Esophagus muscularis mucosa (tissue), 4 donors: ENCODE measurements at places on chromosomes 6 and 20. TPM values are rescaled to one million over a fixed set of nuclear protein-coding genes. Genes with fewer than 3 reads are reported as not detected.

DNA sequence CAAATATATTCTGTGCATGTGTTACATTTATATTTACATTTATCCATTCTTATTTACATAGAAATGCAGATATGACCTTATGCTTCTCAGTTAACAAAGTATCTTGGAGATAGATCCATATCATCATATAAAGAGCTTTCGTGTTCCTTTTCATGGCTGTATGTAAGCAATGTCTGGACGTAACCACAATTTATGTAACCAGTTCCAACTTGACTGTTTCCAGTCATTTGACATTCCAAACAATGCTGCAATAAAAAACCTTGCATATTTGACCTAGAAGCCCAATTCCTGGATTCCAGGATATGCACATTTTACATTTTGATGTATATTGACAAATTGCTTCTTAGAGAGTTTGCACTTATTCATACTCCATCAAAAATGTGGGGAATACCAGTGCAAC is 113.7 kb upstream of the F13A1 start:
- H3K27me3 ChIP-seq, result no peaks in the 10 kb centered on the region
- H3K4me3 ChIP-seq, result no peak overlapping the region
- no peak overlapping the region for H3K27ac ChIP-seq
- no peaks in the 10 kb centered on the region for H3K36me3 ChIP-seq
- H3K4me1 ChIP-seq, result no peaks in the 10 kb centered on the region

DNA sequence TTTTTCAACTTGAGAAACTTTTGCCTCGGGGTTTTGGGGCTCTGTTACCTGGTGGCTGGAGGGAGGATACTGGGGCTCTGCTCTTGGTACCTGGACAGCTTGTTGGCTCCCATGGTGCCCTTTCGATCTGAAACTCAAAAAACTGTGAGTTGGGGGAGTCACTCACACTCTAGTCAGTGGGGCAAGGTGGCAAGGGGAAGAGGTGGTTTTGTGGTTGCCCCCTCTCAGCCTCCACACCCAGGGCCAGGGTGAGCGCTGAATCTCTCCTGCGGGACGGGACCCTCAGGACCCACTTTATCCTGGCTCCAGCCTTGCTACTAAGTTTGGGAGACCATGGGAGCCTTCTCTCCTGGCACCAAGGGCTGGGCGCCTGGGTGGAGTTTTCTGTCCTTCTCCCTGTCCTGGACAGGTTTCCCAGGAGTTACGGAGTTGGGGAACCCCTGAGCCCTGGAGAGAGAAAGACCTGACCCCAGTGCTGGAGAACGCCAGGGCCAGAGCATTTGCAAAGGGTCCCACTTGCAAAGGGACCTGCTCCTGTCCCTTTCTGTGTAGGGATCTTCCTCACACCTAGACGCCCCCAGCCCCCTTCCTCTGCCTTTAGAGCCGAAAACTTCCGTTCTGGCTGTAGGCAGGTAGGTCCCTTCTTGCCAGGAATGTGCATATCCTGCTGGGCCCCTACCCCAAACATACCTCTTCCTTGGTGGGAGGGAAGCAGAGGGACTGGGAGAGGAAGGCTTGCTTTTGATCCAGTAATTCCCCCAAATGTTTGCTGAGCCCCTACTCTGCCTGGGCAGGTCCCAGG is 2.9 kb downstream of the FOXP4 start:
- H3K27me3 ChIP-seq, result peaks cover 4% of the 10 kb centered on the region
- peaks cover 58% of the 10 kb centered on the region for H3K4me1 ChIP-seq
- no peak for DNase-seq
- H3K36me3 ChIP-seq, result no peaks in the 10 kb centered on the region

DNA sequence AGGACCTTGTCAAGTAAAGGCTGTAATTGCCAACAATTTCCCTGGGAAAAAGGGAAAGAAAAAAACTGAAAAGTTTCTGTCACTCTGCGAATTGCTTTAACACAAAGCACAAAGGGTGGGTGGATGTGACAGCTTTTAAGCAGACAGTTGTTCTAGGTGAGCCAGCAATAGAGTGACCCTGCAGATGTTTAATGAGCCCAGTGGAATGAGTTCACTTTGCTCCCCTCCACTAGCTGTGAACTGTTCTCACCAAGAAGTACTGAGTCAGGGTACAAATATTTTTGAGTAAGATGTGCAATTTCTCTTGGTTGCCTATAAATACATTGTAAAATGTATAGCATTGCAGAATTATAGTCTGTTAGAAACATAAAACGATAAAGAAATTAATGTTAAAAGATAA is 26.2 kb upstream of the LRRC1 start:
- H3K27ac ChIP-seq, result no peak overlapping the region
- no peaks in the 10 kb centered on the region for H3K4me1 ChIP-seq
- no peak overlapping the region for H3K4me3 ChIP-seq
- H3K36me3 ChIP-seq, result no peaks in the 10 kb centered on the region
- H3K27me3 ChIP-seq, result no peaks in the 10 kb centered on the region

DNA sequence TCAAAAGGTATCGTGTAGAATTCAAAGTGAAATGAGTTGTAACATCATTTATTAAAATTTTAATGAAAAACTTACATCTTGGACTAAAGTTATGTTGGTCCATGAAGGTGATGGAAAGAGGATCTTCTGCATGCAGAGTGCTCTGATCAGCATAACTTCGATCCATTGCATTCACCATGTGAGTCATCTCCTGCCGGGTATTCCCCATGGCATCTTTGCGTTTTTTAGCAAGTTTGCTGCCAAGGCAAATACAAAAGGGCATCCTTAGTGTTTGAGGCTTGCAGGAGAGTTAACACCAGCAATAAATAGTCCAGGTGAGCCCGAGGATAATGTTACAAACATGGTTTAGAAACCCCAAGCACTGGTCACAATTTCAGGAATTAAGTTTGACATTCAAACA is 104.2 kb upstream of the THEMIS start:
- H3K4me1 ChIP-seq, result no peaks in the 10 kb centered on the region
- DNase-seq, result no peak
- H3K4me3 ChIP-seq, result no peak overlapping the region
- no peaks in the 10 kb centered on the region for H3K36me3 ChIP-seq

- H3K4me3 ChIP-seq, result no peak overlapping the region
- H3K27me3 ChIP-seq, result no peaks in the 10 kb centered on the region
- H3K36me3 ChIP-seq, result no peaks in the 10 kb centered on the region
Measured at GRCh38 chr6:90124874-90125510, 171.7 kb downstream of the BACH2 start.

- peaks cover 8% of the 10 kb centered on the region for H3K27me3 ChIP-seq
- H3K27ac ChIP-seq, result no peak overlapping the region
- H3K4me1 ChIP-seq, result no peaks in the 10 kb centered on the region
Measured at GRCh38 chr6:138383776-138384175, 6.1 kb downstream of the SMIM28 start.

DNA sequence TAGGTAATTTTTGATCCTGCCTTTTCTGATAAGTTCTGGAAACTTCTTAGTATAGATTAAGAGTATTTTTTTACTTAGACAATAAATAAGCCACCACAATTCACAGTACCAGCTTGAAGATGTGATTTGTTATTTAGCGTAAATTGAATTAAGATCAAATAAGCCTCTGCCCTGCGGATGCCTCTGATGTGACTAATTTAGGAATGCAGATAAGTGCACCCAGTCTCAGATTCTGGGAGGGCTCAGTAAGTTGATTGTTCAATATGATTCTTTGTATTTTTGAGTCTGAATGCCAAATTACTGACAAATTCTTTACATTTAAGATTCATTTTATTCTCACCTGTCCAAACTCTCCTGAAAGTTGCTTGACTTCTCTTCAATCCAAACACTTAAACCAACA is 147.5 kb downstream of the THBS2 start:
- no peaks in the 10 kb centered on the region for H3K36me3 ChIP-seq
- no peaks in the 10 kb centered on the region for H3K27me3 ChIP-seq
- H3K4me3 ChIP-seq, result no peak overlapping the region
- H3K27ac ChIP-seq, result no peak overlapping the region
- no peaks in the 10 kb centered on the region for H3K4me1 ChIP-seq

- H3K4me1 ChIP-seq, result peaks cover 11% of the 10 kb centered on the region
- no peak overlapping the region for H3K27ac ChIP-seq
- no peaks in the 10 kb centered on the region for H3K36me3 ChIP-seq
- H3K27me3 ChIP-seq, result no peaks in the 10 kb centered on the region
- no peak overlapping the region for H3K4me3 ChIP-seq
- DNase-seq, result no peak
Measured at GRCh38 chr20:48714764-48715163, 113.0 kb downstream of the PREX1 start.

GRCh38 chr6:4352731-4353130 is 217.4 kb upstream of the ECI2 start:
- H3K4me3 ChIP-seq, result no peak overlapping the region
- no peaks in the 10 kb centered on the region for H3K36me3 ChIP-seq
- H3K4me1 ChIP-seq, result peaks cover 44% of the 10 kb centered on the region

DNA sequence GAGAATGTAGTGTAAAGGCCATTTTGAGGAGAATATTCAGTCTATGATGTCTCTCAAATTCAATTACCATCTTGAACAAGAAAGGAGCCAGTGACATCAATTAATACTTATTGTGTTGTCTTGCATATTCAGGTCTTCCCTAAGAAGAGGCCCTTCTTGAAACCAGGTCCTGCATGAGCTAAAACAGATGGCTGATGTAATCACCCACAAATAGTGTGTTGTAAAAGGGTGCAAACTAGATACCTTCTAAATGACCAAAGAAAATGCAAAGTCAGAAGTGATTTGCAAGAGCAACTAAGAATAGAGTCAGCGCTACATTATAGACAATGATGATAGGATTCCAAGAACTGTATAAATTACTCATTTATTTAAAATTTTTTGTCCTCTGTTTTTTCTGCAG is 97.0 kb downstream of the BTBD3 start:
- H3K27ac ChIP-seq, result no peak overlapping the region
- no peak overlapping the region for H3K4me3 ChIP-seq
- H3K4me1 ChIP-seq, result peaks cover 4% of the 10 kb centered on the region
- H3K36me3 ChIP-seq, result no peaks in the 10 kb centered on the region
- DNase-seq, result no peak

DNA sequence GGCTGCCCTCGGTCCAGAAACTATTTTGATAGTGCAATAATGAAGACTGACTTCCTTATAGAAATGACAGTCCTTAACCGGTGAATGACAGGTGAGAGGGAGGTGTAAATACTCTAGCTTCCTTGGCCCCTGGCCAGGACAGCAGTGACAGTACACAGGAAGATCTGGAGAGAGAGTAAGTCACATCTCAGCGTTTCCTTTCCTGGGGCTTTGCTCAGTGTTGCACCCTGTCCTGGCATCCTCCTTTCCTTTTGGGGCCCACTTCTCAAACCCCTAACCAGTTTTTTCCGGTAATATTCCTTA is 336.9 kb downstream of the CD83 start:
- no peaks in the 10 kb centered on the region for H3K36me3 ChIP-seq
- peaks cover 58% of the 10 kb centered on the region for H3K4me1 ChIP-seq
- no peak overlapping the region for H3K27ac ChIP-seq
- no peak for DNase-seq

GRCh38 chr6:105573138-105573537 is 170.3 kb upstream of the PREP start:
- no peaks in the 10 kb centered on the region for H3K4me1 ChIP-seq
- DNase-seq, result no peak
- H3K27me3 ChIP-seq, result no peaks in the 10 kb centered on the region
- no peak overlapping the region for H3K4me3 ChIP-seq
- no peak overlapping the region for H3K27ac ChIP-seq
- no peaks in the 10 kb centered on the region for H3K36me3 ChIP-seq

- no peak overlapping the region for H3K27ac ChIP-seq
- DNase-seq, result no peak
- peaks cover 16% of the 10 kb centered on the region for H3K4me1 ChIP-seq
- peaks cover 4% of the 10 kb centered on the region for H3K27me3 ChIP-seq
Measured at GRCh38 chr6:166760288-166760687, 133.2 kb upstream of the RPS6KA2 start.

Gene RPS6KA2
- total RNA-seq, result 115 TPM

Gene RAB44
- 1.2 TPM for total RNA-seq

Gene SYCP2
- 3.5 TPM for total RNA-seq

Gene MTG2
- total RNA-seq, result 21.6 TPM

Gene FAM83C
- total RNA-seq, result not detected

Gene RSPH4A
- total RNA-seq, result not detected
